ENCODE measurements at places on chromosomes 1 and 21.

DNA sequence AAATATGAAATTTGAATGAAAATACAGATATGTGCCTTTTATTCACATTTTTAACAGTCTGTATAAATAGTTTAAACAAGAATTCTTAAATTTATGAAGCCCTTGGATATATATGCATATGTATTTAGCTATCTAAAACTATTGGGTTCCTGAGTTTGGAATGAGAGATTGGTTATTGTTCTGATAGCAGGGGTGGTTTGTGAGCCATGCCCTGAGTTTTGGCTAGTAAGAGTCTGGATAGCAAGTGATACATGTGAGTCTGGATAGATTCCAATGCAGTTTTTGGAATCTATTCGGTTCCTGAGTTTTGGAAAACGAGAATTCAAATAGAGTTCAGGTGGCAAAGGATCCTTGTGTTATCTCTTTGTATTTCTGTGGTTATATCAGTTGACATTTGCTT is 2.8 kb downstream of the MAN1A2 start:
- no peak for DNase-seq

- DNase-seq = peak; percentile 17
These were observed 86.0 kb upstream of the MAP10 start for GRCh38 chr1:232718928-232719927.

GRCh38 chr1:62693123-62693522 is 4.9 kb upstream of the DOCK7 start:
- DNase-seq = no peak

DNA sequence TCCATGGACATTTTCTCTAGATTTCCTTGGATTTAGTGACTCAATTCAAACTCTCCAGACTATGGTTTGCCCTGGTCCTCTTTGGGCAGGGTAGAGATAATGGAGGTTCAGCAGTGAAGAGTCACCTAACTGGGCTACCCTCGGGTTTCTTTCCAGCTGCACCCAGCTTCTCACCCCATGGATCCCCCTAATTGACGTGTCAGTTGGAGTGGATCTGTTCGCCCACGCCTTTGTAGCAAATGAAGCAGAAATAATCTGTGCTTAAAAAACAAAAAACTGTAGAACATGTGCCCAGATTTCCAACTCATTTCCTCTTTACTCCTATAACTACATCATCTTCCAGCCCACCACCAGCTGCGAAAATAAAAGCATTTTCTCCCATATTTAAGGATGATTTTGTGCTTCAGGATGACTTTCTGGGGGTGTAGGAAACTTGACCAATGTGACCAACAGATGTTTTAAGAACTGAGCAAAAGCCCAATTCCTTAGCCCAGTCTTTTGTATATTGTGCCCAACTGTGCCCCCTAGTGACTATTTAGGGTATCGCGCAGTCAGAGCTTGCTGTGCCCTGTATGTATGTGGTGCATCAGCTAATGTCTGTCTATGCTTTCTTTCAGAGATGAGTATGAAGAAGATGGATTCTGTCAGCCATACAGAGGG is 66.5 kb upstream of the UBE2U start:
- peak; percentile 77 for DNase-seq

DNA sequence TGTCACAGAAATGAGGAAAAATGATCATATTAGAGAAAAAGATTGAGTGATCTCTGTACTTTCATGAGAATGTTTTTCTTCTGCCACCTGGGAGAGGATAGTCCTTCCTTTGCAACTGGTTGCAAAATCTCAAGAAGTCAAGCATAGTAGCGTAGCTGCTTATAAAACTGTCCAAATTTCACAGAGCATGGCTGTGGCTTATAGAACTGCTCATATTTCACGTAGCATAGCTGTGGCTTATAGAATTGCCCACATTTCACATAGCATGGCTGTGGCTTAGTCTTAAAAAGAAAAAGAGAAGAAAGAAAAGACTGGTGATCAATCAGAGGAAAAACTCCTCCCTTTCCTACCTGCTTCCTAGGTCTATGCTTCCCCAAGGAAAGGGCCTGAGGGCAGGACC is 329.5 kb downstream of the SIPA1L2 start:
- no peak for DNase-seq

All from neural progenitor cell (in vitro differentiated cells).